Cardiac muscle cell (in vitro differentiated cells and primary cell): ENCODE measurements at places on chromosomes 12 and 14. TPM values are rescaled to one million over a fixed set of nuclear protein-coding genes. Genes with fewer than 3 reads are reported as not detected.

Gene DEPDC4
- total RNA-seq: 1.5 and 1.6 TPM in 2 replicates

Gene OVCH1
- 0.07 TPM in 1 of 2 replicates, not detected in the other for total RNA-seq

Gene LYZ
- total RNA-seq: 0.11 and 0.69 TPM in 2 replicates

Gene PAPLN
- 1.2 and 4.2 TPM in 2 replicates for total RNA-seq

Gene SP1
- 43.7 and 53.0 TPM in 2 replicates for total RNA-seq

Gene DCN
- total RNA-seq: 0.92 and 1.5 TPM in 2 replicates

Gene GRIP1
- 5.2 and 7.4 TPM in 2 replicates for total RNA-seq

Gene IAPP
- total RNA-seq: 0.09 and 0.14 TPM in 2 replicates

Gene CBLN3
- total RNA-seq: 2.3 and 3.3 TPM in 2 replicates

Gene CDCA3
- 11.5 and 42.8 TPM in 2 replicates for total RNA-seq

Gene SPX
- 1.5 and 3.0 TPM in 2 replicates for total RNA-seq

Gene NOP9
- total RNA-seq: 13.5 and 15.7 TPM in 2 replicates

Gene ASCL4
- not detected in 2 replicates for total RNA-seq

Gene SERPINA12
- not detected in 2 replicates for total RNA-seq

Gene CCDC175
- not detected in 2 replicates for total RNA-seq

Gene GPRC5D
- not detected in 2 replicates for total RNA-seq

Gene TAS2R31
- 1.3 and 3.0 TPM in 2 replicates for total RNA-seq

Gene GALNT16
- 5.8 and 15.2 TPM in 2 replicates for total RNA-seq

Gene SYT1
- total RNA-seq: 0.63 and 0.66 TPM in 2 replicates

Gene DYNC1H1
- total RNA-seq: 319 and 434 TPM in 2 replicates

Gene C1QL4
- not detected in 2 replicates for total RNA-seq

Gene CLEC4A
- 1.8 TPM in 1 of 2 replicates, not detected in the other for total RNA-seq
